Pulmonary artery endothelial cell (primary cell): ENCODE measurements at places on chromosomes 1 and 21. TPM values are rescaled to one million over a fixed set of nuclear protein-coding genes. Genes with fewer than 3 reads are reported as not detected.

The SOX13 gene
- total RNA-seq: 9.1 and 10.1 TPM in 2 replicates

- no peak for DNase-seq
Observed at GRCh38 chr1:3915551-3916121, 15.6 kb upstream of the C1orf174 start.

The YIPF1 gene
- 17.1 and 22.0 TPM in 2 replicates for total RNA-seq

DNA sequence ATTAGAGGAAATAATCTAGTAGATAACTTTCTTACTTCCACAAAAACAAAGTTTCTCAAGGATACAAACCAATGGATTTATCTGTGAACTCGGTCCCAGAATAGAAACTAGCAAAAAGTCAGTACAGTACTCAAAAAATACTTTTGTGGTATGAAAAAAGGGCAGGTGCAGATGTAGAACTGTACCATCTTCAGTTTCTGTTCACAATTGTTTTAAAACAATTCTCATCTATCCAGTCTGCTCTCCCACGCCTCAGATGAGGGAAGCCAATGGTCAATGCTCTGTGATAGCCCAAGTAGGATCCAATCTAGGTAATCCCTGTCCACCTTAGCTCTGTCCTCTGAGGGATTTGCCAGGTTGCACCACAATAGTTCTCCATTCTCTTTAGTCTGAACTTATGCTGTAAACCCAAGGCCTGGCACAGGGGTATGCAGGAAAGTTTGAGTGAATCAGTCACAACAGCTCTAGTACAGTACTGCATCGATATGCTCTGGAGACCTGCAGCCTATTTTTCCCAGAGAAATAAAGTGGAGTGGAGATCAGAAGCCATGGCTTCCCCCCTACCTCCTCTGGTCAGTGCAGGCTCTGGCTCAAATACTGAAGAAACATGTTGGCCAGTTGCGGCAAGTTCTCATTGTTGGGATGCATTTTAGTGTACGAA, 1.4 kb downstream of the KTI12 start:
- no peak for DNase-seq

DNA sequence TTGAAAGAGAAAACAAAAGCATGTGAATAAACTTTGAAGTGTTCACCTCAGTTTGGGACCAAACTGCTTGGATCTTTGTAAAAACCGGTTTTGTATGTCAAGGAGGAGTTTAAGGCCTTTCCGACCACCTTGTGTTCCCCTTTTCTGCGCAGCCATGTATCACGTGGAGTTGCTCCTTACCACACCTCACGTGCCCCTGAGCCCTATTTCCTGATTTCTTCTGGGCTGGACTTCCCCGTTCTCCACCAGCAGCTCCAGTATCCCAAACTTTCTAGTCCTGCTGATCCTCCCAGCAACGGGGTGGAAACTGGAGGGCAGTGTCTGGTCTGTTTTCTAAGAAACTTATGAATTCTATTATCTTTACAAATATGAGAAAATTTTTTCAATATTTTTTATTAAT, 1.6 kb upstream of the SH3D21 start:
- no peak for DNase-seq

The PRKAA2 gene
- 4.3 and 6.2 TPM in 2 replicates for total RNA-seq

GRCh38 chr1:192516776-192517297, 58.7 kb upstream of the RGS1 start:
- no peak for DNase-seq

DNA sequence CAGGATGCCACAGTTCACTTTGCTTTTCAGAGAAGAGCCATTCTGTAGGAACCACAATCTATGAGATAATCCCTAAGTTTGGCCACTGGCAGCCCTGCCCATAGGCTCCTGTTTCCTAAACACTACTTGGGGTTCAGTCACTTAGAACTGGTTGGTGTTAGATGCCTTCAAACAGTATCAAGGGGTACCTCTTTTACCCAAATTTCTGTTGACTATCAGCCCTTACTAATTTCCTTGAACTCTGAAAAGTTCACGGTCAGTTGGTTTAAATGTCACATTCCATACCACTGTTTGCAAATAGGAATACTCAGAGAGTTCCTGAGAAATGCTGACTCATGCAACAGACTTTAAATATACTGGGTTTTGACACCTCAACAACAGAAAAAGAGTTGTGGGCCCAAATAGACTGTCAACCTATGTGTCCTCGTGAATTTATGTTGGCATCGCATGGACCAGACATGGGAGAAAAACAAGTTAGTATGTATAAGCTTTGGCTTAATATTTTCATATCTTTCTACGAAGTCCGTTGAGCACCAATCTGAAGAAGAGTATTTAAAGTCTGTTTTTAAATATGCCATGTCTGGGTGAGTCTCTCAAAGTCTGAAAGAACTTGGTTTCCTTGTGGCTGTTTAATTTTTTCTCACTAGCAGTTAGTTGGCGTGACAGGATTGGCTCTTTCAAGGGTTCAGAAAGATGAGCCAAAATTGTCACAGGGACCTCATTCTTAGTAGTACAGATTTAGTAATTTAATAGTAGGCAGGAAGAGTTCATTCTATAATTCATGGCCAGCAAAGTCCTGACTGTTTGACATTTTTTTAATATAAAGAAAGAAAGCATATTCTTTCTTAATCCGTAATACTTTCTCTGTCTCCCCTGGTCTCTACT, 56.5 kb upstream of the ZNF326 start:
- DNase-seq: no peak

DNA sequence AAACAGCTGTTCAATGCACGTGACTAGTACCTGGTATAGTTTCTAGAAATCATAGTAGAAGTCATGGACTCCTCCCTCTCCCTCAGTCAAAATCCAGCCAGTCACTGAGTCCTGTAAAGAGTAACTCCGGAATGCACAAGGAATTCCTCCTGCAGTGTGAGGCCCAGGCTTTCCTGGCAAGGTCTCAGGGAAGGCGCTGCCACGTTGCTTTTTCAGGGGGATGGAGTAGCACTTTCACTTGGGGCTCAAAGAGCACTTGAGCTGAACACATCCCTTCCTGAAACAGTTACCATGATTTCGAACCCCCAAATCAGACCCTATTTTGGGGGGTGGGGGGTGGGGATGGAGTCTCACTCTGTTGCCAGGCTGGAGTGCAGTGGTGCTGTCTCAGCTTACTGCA, 26.4 kb upstream of the LRRC8D start:
- no peak for DNase-seq

- no peak for DNase-seq
Observed at GRCh38 chr1:11804666-11805421, 920 bp downstream of the MTHFR start.

The RGS16 gene
- total RNA-seq: under 0.01 TPM in 1 of 2 replicates, not detected in the other

GRCh38 chr1:27137544-27138075, 17.3 kb downstream of the SLC9A1 start:
- no peak for DNase-seq

The SERPINC1 gene
- 0.14 TPM in 1 of 2 replicates, not detected in the other for total RNA-seq

GRCh38 chr21:44299458-44300261, at the start of gene PFKL:
TSS of gene PFKL (plus strand) at chr21:44300053. CDS start at chr21:44300106, 53 bp downstream.
- DNase-seq: no peak

The KCND3 gene
- total RNA-seq: under 0.01 TPM in 2 replicates

DNA sequence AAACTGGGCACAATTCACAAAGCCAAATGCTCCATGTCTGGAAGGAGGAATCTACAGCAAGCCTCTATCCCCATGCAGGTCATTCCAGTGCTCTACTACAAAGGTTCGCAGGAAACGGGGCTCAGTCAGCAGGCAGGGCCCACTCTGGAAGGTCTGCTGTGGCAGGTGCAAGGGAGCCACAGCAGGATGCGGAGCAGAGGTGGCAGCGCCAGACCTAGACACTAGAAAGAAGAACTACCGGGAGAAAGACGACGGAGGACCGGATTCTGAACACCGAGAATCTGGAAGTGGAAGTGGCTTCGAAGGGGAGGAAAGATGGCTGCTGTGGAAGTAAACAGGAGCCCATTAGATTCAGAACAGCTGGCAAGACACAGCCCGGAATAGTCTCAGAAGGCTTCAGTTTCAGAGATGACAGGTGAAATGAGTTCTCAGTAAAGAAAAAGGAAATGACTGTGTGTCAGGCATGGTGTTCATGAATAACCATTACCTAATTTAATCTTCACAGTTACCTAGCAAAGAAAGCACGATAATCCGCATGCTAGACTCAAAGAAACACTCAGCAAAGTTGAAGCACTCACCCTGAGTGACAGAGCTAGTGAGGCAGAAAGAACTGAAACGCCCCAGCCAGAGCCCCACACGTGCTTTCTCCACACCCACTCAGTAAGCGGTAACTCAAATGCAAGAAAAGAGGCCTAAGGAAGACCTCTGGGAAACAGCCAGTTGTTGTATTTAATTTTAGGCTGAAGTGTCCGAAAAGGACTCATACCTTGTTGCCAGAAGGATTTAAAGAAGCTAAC, 21.4 kb downstream of the SETD4 start:
- DNase-seq: no peak

The ASCL5 gene
- not detected in 2 replicates for total RNA-seq

- no peak for DNase-seq
Observed at GRCh38 chr1:226652613-226653012, 86.5 kb downstream of the ITPKB start.

- DNase-seq: no peak
Observed at GRCh38 chr21:45021428-45022347, 52.7 kb upstream of the ADARB1 start.

- DNase-seq: peak; percentile 44
Observed at GRCh38 chr1:192167911-192168700, 9.8 kb downstream of the RGS18 start.

- no peak for DNase-seq
Observed at GRCh38 chr1:202016811-202017748, 6.7 kb downstream of the ELF3 start.

The HHAT gene
- 1.6 TPM in 2 replicates for total RNA-seq

GRCh38 chr1:193079187-193079586, 19.8 kb downstream of the RO60 start:
- DNase-seq: no peak

DNA sequence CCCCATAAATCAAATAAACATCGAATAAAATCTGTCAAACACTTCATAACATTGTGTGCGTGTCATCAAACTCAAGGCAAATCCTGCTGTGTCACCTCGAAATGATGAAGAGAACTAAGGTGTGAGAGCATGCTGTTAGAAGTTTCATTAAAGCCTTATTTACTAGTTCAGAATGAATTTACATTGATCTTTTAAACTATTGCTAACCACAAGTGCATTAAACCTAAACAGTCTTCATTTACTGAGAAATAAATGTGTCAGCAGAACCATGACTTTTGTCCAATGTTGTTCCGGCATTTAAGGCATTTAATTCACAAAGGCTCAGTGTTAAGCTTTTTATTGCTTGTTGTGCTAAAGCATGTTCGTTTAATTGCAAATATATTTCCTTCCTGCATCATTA, 474.4 kb downstream of the SETD4 start:
- DNase-seq: no peak

The ADARB1 gene
- 18.8 and 30.6 TPM in 2 replicates for total RNA-seq

- no peak for DNase-seq
Observed at GRCh38 chr1:34358636-34359035, 181.9 kb downstream of the C1orf94 start.

The ARHGAP30 gene
- 0.04 TPM in 1 of 2 replicates, not detected in the other for total RNA-seq
